Ovary (tissue), 10 donors: ENCODE measurements at places on chromosomes 4 and X. TPM values are rescaled to one million over a fixed set of nuclear protein-coding genes. Genes with fewer than 3 reads are reported as not detected.

- DNase-seq: no peak
These were observed 26.5 kb downstream of the TFDP3 start for GRCh38 chrX:133191739-133192039.

DNA sequence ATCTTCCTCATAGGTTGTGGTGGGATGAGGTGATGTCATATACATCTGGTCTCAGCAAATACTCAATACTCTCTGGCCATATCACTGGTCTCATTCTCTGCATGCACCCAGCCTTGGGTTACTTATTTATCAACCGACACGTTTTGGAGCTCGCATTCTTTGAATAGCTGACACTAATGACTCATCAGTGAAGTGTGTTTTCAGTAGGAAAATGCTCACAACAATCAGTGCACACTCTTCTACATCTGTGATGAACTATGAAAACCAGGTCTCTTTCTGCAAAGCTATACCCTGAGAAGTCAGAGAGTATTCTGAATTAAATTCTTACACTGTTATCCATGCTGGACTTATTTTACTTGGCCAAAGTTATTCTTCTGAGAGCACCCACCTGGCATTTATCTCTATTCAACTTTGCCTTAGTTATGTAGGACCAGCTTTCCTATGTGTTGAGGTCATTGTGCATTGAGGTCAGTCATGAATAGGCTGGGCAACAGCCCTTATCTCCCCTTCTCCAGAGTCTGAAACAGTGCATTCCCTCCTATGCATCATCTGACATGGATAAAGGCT, 58.7 kb upstream of the DHX15 start:
- DNase-seq: no peak

- no peak for DNase-seq
These were observed 682.3 kb downstream of the TRIML1 start for GRCh38 chr4:188821500-188821899.

- DNase-seq: no peak
These were observed 492 bp upstream of the SLIT2 start for GRCh38 chr4:20251031-20251795.

- DNase-seq: no peak
These were observed 395.4 kb downstream of the BMPR1B start for GRCh38 chr4:95153182-95153581.

- DNase-seq: no peak
These were observed at the start of gene DCAF8L1 for GRCh38 chrX:27981349-27981748. Gene DCAF8L1 (minus strand): TSS chrX:27981449. CDS start chrX:27981334, 115 bp downstream.

- DNase-seq: peak; percentile 40
These were observed 43.2 kb downstream of the QDPR start for GRCh38 chr4:17468619-17469221.

GRCh38 chr4:32789026-32789608, 2068.9 kb downstream of the PCDH7 start:
- no peak for DNase-seq

- no peak for DNase-seq
These were observed 65.2 kb downstream of the IGFBP7 start for GRCh38 chr4:57044996-57045395.

GRCh38 chrX:154779261-154779660, 16.6 kb downstream of the DKC1 start:
- DNase-seq: no peak

DNA sequence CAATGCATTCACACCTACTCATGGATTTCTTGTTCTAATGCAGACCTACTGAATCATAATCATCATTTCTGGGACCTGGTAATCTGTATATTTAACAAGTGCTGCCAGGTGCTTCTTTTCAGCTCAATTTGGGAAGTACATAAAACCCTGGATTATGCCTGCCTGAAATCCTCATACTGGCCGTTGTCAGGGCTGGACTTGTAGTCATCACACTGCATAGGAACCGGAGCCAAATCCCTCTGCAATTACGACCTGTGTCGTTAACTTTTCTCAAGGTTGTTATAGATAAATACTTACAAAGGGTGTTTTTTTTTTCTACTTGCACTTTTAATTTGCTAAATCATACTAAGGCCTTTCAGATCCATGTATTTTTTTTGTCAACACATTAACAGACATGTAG, 294.9 kb upstream of the PRPS2 start:
- no peak for DNase-seq

- DNase-seq: no peak
These were observed 15.4 kb upstream of the CSTF2 start for GRCh38 chrX:100804780-100805179.

DNA sequence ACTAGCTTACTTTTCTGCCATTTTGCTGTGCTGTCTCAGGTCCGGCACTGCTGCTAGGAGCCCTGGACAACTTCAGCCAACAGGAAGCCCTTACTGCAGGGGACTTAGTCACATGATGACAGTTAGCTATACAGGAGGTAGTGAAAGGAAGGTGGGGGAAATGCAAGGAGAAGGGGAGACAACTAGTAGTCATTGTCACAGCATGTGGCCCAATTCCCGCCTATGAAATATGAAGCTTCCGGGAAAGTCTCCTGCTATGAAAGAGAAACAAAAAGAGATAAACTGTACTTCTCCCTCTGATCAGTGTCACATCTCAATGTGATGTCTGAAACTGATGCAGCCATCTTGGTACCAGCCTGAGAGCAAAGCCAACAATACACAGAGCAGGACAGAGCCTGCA, 71.6 kb downstream of the AMELX start:
- no peak for DNase-seq

DNA sequence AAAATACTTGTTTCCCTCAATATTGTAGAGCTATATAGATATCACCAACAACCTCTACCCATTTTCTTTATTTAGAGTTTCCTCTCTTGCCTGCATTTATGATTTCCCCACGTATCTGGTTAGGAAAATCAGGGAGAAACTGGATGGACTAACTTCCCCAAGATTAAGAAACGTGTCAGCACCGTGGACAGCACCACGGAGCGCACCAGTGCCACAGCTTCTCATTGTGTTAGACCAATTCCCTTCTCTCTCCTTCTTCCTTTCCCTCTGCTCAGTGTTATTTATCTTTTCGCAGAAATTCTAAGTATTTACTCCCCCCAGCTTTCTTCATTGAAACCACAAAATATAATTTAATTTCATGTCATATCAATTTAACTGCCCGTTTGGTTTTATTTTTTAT, 568.6 kb upstream of the BOD1L1 start:
- peak; percentile 40 for DNase-seq

DNA sequence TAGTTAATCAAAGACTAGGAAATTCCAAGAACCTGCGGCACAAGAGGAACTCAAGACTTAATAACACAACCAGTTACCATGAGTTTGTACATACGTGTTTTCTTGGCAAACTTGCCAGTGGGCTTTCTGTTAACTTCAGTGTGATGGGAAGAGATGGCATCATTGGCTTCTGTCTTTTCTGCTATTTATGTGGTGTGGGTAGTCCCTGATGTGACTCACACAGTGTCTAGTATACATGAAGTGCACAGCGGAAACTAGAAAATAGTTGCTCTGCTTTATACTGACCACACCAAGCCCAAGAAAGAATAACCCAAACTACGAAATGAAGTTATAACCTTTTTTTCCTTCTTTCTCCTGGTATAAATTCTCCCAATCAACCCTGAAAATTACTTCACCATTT, 24.5 kb downstream of the DAPP1 start:
- no peak for DNase-seq

DNA sequence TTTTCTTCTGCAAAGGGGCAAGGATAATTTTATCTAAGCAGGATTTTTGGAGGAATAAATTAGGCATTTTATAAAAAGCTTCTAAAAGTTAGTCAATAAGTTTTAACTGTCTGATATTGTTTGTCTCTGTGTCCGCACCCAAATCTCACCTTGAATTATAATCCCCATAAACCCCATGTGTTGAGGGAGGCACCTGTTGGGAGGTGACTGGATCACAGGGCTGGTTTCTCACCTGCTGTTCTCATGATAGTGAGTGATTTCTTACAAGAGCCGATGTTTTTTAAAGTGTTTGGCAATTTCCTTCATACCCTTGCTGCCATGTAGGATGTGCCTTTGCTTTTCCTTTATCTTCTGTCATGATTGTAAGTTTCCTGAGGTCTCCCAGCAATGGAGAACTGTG, 481.4 kb downstream of the GBA3 start:
- no peak for DNase-seq

- no peak for DNase-seq
These were observed 478.0 kb upstream of the CPEB2 start for GRCh38 chr4:14524276-14524675.

DNA sequence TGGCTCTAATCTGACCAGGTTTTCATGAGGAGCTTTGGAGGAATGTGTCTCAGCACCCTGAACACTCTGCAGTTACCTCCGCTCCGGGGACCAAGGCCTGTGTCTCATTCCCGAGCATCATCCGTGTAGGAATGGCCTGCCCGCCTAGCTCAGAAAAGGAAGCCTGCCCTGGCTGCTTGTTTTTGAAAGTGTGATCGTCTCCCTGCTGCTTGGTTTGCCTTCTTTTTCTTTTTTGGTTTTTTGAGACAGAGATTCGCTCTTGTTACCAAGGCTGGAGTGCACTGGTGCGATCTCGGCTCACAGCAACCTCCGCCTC, 73.3 kb downstream of the CRLF2 start:
- no peak for DNase-seq

DNA sequence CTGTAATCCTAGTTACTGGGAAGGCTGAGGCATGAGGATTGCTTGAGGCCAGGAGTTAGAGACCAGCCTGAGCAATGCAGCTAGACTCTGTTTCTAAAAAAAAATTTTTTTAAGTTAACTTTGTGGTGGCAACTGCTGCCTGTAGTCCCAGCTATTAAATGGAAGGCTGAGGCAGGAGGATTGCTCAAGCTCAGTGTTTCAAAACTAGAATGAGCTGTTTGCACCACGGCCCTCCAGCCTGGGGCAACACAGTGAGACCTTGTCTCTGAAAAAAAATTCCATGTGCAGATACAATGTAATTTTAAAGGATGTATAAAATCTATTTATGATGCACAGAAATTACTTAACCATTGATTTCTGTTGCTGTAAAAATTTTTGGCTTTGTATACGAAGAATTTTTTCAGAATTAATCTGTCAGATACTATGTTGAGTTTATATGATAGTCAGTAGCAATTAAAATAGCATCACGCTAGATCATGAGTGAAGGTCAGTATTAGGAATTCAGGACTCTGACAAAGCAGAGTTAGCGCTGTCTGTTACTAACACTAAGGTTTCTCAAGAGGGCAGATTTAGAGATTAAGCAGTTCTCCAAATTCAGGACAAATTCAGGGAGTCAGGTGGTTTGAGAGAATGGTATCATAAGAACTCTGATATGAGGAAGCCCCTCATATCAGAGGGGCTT, 8.3 kb upstream of the AGA start:
- DNase-seq: no peak

Gene UGT2B10
- total RNA-seq: 0.13 TPM

Gene NUDT11
- total RNA-seq: 7.2 TPM

Gene FAM53A
- total RNA-seq: 1.7 TPM
